Central memory CD4-positive, alpha-beta T cell (primary cell): ENCODE measurements at places on chromosomes 6 and 20.
A peak's percentile ranks its signal among the peaks of the same experiment; 100 is the strongest.

DNA sequence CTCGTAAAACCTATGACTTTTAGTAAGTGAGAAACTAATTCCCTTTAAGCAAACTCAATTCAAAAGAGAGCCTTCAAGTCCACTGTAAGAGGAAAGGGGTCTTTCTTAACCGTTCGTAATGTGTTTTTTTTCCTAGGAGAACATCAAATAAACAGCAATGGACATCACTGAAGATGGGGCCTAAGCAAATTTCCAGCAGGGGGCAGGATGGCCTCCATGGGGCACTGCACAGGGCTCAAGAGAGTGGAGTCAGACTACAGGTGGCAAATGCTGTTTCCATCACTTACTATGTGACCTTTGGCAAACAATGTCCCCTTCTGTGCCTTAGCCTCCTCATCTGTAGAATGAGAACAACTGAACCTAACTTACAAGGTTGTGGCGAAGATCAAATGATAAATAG is 88.7 kb downstream of the ARHGAP18 start:
- no peak for DNase-seq

DNA sequence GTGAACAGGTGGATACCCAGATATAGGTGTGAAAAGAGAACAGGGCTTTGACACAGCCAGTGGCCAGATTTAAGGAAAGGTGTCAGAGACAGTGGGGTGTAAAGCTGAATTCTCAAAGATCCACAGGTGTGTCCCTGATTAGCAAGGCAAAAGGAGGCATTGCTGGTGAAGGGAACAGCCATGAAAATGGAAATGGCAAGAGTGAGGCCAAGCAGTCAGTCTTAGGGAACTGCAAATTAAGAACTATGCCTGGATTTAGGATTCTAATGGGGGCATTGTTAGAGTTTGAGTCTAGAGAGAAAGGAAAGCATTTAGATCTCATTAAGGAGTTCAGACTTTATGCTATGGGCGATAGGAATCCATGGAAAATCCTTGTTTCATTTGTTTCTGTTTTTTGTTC is 789.2 kb downstream of the MAFB start:
- no peak for DNase-seq

DNA sequence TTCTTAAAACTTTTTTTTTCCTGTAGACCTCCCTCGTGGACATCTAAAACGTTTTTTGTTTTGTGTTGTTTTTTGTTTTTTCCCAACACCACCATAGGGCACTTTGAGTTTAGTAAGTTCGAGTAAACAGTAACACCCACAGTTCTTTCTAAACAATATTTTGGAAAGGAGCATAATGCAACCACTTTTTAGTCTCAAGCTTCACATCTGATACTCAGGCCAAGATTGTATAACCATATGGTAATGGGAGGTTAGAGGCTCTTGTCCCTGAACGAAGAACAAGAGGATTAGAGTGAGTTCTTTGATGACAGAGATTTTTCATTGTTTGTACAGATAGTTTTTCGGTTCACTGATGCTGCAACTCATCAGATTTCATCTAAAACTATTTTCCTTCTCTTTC is 144.6 kb downstream of the MTHFD1L start:
- DNase-seq, result no peak

DNA sequence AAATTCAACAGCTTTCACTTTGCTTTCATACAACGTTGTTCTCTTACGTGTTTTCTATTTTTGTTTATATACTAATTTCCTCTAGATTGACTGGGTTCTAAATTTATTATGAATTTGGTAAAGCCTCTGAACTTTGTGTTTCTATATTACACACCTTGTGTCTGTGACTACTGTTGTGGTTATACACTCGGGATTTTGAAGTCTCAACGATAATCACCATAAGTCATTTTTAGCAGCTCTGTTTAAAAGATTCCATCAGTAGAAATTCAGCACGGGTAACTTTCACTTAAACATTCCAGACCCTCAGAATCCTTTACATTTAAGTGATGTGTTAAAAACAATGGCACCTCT is 31.8 kb upstream of the HBS1L start:
- DNase-seq, result no peak

- no peak for DNase-seq
Measured at GRCh38 chr20:57391439-57392301, 474 bp downstream of the RBM38 start.

DNA sequence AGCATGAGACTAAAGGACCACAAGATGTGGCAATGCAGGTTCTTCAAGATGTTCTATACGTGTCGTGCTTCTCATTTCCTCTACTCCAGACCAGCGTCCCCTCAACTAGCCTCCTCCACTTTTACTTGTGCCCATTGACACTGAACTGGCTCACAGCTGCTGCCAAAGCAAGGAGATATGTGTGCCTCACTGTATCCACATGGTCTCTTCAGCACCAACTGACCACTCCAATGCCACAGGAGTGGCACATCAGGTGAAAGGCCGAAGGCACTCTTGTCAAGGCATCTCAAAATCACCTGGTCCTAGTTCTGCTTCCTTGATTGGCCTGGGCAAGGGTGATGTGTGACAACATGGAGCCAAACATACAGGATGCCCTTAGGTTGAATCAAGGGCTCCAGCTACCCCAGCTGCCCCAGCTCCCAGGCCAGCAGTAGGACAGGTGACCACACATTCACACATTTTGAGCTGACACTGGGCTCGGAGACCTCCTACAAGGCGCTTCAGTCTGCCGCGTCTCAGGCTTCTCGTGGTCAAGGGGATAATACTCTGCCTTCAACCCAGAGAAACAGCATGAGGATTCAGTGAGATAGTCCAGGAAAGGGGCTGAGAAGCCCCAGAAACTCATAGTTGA is 205.2 kb upstream of the CDH4 start:
- DNase-seq, result no peak

DNA sequence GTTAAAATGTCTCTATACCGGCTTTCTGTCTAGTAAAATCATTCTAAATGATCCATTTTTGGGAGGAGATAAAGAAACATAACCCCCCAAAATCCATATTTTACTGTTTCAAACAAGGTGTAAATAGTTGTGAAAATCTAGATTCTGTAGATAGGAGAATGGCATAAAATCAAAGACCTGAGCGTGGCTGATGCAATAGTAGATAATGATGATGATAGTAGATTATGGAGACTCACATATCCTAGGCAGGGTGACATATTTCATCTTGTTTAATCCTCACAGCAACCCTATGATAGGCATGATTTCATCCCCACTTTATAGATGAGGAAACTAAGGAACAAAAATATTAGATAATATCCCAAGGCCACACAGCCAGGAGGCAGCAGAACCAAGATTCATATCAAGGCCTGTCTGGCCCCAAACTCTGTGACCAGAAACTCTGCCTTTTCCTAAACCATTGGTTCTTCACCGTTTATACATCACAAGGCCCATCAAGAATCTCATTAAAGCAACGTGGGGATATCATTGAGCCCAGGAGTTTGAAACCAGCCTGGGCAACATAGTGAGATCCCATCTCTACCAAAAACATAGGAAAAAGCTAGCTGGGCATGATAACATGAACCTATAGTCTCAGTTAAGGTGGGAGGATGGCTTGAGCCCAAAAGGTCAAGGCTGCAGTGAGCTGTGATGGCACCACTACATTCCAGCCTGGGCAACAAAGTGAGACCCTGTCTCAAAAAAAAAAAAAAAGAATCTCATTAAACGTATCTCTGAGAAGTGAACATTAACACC is 55.6 kb downstream of the BPIFB1 start:
- DNase-seq, result no peak

- DNase-seq, result no peak
Measured at GRCh38 chr6:8829796-8830195, 394.5 kb upstream of the SLC35B3 start.

- no peak for DNase-seq
Measured at GRCh38 chr20:63176034-63176426, 39.9 kb downstream of the YTHDF1 start.

- no peak for DNase-seq
Measured at GRCh38 chr6:7446619-7447325, 57.2 kb downstream of the RIOK1 start.

DNA sequence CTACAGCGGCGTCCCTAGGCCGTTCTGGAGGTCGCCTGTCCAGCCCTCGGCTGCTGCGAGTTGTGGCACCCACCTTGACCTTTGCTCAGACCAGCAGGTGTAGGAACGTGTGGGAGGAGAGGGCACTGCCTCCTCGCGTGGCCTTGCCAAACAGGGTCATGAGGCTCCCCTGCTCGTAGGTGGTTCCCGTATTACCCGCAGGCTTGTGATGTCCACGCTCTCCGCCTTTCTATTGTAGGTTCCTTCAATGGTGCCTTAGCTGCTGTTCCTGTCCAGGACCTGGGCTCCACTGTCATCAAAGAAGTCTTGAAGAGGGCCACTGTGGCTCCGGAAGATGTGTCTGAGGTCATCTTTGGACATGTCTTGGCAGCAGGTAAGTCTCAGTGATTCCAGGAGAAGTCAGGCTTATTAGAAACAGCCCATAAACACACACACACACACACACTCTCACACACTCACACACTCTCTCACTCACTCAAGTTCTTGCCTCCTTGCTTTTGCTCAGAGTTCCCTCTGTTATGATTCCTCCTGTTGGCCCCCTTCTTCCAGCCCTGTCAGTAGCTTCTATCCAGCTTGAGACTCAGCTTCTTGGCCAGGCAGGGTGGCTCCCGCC is 942 bp downstream of the ACAT2 start:
- peak; percentile 36 for DNase-seq

DNA sequence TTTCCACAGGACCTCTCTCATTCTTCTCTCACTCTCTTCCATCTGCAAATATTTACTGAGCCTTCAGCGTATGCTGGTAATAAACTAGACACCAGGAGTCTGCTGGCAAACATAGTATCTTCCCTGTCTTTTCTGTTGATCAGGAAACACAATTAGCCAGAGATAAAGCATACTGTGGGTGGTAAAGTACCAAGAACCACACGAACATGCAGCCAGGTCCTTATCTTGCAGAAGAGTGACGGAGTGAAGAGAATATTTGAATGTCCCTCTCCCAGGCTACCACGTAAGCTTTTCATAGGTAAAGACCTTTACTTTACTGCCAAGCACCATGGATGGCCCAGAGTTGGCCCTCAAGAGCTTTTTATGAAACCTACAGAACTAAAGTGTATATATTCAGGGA is 13.3 kb downstream of the FHL5 start:
- no peak for DNase-seq
